ENCODE measurements at places on chromosomes 7 and 10. TPM values are rescaled to one million over a fixed set of nuclear protein-coding genes. Genes with fewer than 3 reads are reported as not detected.

- no peak for DNase-seq
Observed at GRCh38 chr10:43260911-43261577, 5.8 kb downstream of the RASGEF1A start.

Gene SERPINE1
- 1.8 TPM for total RNA-seq

DNA sequence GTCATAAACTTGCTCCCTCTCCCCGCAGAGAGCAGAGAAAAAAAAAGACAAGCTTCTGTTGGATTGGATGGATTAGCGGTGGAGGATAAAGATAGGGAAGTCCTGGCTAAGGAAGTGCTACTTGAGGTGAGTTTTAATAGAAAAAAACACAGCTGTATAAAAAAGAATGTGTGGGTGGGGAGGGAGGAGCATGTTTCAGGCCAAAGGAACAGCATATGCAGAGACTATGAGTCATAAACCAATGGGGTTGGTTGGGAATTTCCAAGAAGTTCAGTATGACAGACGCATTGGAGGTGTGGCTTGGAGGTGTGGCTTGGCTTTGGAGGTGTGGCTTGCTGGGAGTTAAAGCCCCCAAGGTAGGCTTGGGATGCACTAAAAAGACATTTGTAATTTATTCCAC is 103.0 kb upstream of the LSM8 start:
- peak; percentile 29 for DNase-seq

Gene NPY
- total RNA-seq: 2.9 TPM

Gene NEUROG3
- total RNA-seq: not detected

DNA sequence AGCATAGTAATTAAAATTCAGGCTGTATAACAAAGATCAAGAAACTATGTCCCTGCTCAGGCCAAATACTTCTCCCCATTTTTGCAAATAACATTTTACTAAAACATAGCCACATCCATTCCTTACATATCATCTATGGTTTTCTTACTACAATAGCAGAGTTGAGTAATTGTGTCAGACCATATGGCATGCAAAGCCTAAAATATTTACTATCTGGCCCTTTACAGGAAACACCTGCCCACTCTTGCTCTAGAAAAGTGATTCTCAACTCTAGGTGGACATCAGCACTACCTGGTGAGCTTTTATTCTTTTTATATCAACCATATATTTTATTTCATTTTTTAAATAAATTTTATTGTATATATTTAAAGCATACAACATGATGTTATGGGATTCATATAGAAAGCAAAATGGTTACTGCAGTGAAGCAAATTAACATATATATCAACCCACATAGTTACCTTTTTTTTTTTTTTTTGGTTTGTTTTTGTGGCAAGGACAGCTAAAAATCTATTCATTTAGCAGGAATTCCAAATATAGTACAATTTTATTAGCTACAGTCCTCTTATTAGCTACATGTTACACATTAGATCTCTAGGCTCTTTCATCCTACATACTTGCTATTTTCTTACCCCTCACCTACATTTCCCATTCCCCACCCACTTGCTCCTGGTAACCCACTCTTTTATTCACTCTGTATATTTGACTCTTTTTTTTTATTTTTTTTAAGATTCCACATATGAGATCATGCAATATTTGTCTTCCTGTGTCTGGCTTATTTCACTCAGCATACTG is 19.6 kb downstream of the ABI1 start:
- no peak for DNase-seq

DNA sequence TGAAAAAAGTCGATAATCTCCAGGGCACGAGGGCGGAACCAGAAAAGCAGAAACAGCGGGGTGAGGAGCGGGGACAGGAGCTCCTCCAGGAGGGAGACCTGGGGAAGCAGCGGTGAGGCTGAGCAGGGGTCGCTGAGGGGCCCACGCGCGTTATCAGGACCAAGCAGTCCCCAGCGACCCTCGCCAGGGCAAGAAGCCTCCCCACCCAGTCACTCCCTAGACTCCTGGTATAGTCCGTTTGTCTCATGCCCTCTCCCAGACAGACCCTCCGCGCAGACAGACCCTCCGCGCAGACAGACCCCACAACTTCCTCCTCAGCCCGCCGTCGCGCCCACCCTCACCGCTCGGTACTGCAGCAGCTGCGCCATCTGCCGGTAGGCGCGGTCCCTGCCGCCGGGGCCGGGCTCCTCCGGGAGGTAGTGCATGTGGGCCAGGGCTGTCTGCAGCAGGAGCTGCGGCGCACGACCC is 6.3 kb downstream of the ATG9B start:
- peak; percentile 67 for DNase-seq

DNA sequence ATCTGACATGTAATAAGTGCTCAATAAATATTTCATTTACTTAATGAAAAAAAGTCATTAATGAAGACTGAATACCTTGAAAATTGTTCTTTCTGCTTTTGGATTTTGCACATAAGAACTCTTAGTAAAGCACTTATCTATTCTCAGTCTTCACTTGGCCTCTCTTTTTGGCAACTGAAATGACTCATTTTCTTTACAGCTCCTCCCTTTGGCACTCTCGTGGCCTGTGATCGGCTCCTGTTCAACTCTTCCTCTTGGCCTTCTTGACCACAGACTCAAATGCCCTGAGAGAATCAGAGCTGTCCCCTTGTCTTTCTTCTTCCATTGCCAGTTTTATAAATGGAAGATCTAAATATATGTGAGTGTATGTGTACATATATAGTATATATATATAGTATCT is 54.2 kb downstream of the FOXP2 start:
- no peak for DNase-seq

Gene VKORC1L1
- total RNA-seq: 21.9 TPM

GRCh38 chr7:113562242-113562641 is 356.6 kb downstream of the PPP1R3A start:
- no peak for DNase-seq

GRCh38 chr7:82528577-82529310 is 85.2 kb upstream of the CACNA2D1 start:
- DNase-seq: no peak

- no peak for DNase-seq
Observed at GRCh38 chr7:90717296-90718060, 121.4 kb downstream of the CDK14 start.

- DNase-seq: no peak
Observed at GRCh38 chr10:91512458-91512857, 102.3 kb downstream of the HECTD2 start.

GRCh38 chr10:110818311-110819256 is 53.1 kb upstream of the PDCD4 start:
- DNase-seq: no peak

DNA sequence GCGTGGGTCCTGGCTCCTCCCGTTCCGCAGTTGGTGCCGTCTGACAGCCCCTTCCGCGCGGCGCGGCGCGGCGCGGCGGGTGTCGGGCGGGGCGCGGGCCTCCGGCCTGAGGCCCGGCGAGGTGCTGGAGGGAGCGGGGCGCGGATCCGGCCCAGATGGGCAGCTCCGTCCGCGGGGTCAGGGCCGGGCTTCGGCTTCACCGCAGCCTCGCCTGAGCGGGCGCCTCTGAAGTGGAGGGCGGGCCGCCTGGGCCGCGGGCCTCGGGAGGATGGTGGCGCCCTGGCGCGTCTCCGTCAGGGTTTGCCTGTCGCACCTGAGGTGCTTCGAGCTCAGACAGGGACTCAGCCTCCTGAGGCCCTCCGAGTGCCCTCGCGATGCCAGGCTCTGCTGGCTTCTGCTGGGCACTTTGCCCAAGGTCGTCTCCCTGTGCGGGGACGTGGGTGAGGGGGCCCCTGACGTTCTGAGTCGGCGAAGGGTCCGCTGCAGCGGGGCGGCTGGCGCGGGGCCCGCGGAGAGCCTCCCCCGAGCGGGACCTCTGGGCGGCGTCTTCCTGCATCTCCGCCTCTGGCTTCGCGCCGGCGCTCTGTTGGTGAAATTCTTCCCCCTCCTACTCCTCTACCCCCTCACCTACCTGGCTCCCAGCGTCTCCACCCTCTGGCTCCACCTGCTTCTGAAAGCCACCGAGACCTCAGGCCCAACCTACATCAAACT is 473 bp downstream of the ADCK2 start:
- peak; percentile 60 for DNase-seq

GRCh38 chr7:113752689-113753088 is 166.1 kb downstream of the PPP1R3A start:
- DNase-seq: no peak

- no peak for DNase-seq
Observed at GRCh38 chr7:38806912-38807311, 102.1 kb downstream of the VPS41 start.

DNA sequence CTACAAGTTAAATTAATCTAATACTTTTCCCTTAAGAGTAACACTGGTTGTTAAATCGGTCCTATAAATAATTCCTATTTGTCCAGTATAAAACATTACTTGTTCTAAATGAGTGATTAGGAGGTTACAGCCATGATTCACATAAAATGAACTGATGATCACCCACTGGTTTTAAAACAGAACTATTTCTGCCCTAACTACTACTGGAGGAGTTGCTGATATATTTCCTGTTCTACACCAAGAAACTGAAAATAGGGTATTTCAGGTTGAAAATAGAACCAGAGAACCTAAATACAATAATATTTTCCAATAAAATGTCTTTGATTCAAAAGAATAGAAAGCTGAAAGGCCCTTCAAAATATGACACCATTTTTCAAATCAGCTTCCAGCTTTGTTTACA is 30.9 kb downstream of the DNAJC1 start:
- DNase-seq: no peak

Gene IDI2
- total RNA-seq: not detected

DNA sequence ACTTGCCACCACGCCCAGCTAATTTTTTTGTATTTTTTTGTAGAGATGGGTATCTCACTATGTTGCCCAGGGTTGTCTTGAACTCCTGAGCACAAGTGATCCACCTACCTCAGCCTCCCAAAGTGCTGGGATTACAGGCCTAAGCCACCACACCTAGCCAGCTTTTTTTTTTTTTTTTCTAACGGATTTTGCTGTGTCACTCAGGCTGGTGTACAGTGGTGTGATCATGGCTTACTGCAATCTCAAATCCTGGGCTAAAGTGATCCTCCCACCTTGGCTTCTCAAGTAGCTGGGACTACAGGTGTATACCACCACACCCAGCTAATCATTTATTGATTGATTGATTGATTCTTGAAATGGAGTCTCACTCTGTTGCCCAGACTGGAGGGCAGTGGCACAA is 106.0 kb upstream of the TRIM24 start:
- no peak for DNase-seq

- no peak for DNase-seq
Observed at GRCh38 chr10:119531067-119531466, 11.5 kb downstream of the RGS10 start.
